ENCODE measurements at places on chromosomes 1 and 21.

GRCh38 chr1:162951553-162952315 is 90.8 kb upstream of the CCDC190 start:
- no peak for DNase-seq

- no peak for DNase-seq
Measured at GRCh38 chr21:26597981-26598380, 24.9 kb upstream of the CYYR1 start.

- DNase-seq = no peak
Measured at GRCh38 chr21:34730756-34731445, 62.1 kb downstream of the CLIC6 start.

DNA sequence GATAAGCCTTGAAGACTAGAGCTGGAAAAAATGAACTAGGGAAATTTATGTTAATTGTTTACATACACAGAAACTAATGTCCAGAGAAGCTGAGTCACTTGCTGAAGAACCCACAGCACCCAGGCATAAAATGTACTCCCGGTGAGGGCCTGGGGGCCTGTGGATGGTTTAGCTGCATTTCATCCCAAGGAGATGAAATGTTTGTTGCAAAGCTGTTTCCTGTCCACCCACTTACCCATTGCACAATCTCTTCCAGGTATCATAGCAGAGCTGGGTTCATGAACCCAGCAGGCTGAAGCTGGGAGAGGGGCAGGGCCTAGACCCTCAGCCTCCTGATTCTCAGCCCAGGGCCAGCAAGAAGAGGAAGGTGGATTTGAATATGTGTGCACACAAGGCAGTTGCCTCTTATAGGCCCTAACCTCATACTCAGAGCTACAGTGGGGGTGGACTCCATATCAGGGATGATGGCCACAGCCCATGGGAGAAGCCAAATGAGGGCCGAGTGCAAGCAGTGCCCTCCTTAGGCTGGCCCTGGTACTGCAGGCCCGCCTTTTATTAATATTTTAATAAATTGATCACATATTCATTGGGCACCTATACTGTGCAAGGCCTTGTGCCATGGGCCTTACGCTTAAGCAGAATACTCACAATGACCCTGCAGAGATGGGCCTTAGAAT is 110.8 kb downstream of the LACTBL1 start:
- no peak for DNase-seq

DNA sequence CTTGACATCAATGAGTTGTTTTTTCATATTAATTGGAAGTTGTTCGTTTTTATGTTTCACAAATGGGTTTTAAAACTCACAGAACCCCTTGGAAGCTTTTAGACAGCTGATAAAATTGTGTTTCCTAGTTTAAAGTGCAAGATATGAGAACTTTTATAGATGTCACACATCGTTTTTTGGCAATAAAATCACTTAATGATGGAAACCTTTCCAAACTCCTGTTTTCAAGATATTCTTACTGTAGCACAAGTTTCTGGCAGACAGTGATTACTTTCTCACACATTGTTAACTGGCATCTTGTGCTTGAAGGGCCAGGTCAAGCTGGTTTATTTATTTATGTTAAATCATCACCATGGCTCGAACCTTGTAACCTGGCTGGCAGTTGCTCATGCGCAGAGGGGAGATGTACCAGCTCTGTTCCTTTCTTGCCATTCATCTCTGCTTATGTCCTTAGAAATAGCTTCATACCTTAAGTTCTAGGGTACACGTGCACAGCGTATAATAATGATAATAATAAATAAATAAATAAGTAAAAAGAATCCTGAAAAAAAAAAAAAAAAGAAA is 10.2 kb upstream of the RCAN1 start:
- no peak for DNase-seq

DNA sequence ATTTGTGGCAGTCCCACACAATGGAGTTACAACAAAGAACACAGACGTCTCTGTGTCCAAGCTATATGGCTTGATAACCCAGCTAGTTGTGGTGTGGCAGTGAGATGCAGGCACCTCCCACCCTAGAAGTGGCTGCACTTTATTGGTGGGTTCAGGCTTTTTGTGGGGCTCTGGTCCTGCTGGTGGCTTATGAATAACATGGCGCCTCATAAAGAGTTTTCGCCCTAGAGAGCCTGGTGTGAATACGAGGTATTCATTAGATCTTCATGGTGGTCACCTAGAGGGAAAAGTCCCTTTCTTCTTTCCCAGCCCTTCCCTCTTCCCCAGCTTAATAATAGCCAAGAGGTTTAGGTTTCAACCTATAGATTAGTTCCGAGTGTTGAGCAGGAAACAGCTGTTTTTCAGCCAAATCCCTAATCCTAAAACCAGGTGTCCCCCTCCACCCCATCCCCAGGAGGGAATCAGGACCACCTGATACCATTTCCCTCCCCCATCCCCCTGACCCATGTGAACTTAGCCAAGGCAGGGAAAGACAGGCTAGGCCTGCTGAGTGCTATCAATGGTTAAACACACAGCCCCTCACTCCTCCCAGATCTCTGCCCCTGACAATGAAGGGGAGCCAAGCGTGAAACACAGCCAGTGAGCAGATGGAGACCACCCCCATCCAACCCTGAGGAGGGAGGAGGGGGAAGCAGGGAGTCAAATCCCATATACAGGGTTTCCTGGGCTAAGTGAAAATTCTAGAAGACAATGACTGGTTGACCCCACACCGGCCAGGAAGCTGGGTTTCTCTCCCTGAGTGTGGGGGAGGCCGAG is 58.2 kb downstream of the NFASC start:
- no peak for DNase-seq

DNA sequence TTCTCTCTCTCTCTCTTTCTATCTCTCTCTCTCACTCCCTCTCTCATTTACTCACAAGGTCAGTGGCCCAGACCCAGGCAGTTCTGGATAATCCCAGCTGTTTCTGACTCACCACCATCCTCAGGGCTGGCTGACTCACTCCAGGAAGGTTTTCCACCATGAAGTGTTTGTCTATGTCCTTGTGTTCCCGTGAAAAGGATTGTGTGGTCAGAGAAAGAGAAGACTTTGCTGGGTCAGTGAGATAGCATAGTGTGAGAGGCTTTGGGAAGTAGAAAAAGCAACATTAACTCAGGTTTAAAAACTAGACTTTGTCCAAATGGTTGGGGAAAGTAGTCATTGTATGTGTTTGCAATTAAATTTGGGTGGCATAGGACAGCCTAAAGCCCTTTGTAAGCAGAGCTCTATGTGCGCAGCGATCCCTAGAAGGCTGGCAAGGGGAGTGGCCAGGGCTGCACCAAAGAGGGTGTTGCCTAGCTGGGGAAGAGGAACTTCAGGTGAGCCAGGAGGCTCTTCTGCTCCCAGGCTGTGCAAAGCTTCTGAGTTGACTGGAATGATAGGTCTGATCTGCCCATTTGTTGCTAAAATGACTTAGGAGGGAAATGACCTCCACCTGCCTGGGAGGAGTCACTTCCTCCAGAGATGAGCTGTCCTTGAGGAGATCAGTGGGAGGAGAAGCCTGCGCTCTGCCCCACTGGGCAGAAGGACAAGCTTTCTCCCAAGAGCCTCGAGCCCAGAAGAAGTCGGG is 4.9 kb upstream of the CAPN2 start:
- DNase-seq = no peak

- no peak for DNase-seq
Measured at GRCh38 chr1:111895469-111895868, 94.0 kb downstream of the KCND3 start.

- no peak for DNase-seq
Measured at GRCh38 chr1:161962091-161962887, 61.4 kb downstream of the OLFML2B start.

DNA sequence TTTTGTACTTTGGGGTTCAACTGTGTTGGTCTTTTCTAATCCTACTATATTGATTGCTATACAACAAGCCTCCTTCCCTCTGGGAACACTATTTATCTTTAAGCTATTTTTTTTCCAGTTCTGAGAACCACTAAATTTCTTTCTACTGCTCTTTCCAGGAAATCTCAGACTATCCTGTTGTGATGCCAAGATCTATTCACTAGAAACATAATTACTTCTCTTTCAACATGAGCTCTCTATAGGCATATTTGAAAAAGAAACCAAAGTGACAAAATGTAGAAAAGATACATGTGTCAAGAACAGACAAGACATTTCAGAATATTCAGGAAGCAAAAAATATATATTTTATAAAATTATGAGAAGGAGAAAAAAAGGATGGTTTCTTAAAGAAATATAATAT is 82.9 kb downstream of the SLC44A5 start:
- DNase-seq = no peak

- DNase-seq = peak; percentile 3
Measured at GRCh38 chr1:172135076-172135672, 285.3 kb upstream of the C1orf105 start.

- no peak for DNase-seq
Measured at GRCh38 chr1:227548119-227548397, 15.3 kb upstream of the ZNF678 start.

DNA sequence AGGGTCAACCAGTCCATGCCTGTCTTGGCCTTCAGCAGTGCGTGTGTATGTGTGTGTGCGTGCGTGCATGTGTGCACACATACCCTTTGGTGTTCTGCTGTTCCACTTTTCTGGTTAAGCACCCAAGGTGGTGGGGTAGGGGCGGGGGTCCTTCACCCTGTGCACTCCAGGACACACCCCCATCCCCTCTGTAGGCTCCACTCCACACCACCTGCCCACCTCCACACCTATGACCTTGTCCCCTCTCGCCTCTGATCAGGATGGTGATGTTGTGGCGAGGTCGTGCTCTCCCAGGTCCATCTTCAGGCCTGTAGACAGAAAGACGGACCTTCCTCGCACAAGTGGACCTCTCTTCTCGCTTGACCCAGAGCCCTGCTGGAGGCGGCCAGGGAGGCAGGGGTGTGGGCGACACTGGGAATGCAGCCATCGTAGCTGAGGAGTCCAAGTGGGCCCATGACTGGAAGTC is 44.6 kb downstream of the WDR4 start:
- DNase-seq = no peak

All from Kasumi-1 (cell line).